SK-N-SH (cell line): ENCODE measurements at places on chromosomes 3 and 15.
A peak's percentile ranks its signal among the peaks of the same experiment; 100 is the strongest.

DNA sequence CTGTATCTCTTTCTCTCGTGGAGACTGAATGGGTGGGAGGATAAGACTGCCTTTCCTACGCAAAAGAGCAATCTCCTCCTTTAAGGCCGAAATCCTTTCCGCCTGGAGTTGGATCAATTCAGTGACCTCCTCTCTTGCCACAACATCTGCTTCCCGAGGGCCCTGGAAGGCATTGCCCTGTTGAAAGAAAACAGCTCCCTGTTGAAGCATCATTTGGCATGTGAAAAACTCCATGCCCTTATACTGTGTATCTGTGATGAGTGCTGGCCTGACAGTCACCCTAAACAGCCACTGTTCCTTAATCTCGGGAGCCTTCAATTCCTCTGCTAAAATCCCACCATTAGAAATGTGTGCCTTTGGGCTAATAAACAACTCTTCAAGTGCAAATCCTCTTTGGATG, 80.2 kb downstream of the BOC start:
- peak; percentile 53 for DNase-seq

DNA sequence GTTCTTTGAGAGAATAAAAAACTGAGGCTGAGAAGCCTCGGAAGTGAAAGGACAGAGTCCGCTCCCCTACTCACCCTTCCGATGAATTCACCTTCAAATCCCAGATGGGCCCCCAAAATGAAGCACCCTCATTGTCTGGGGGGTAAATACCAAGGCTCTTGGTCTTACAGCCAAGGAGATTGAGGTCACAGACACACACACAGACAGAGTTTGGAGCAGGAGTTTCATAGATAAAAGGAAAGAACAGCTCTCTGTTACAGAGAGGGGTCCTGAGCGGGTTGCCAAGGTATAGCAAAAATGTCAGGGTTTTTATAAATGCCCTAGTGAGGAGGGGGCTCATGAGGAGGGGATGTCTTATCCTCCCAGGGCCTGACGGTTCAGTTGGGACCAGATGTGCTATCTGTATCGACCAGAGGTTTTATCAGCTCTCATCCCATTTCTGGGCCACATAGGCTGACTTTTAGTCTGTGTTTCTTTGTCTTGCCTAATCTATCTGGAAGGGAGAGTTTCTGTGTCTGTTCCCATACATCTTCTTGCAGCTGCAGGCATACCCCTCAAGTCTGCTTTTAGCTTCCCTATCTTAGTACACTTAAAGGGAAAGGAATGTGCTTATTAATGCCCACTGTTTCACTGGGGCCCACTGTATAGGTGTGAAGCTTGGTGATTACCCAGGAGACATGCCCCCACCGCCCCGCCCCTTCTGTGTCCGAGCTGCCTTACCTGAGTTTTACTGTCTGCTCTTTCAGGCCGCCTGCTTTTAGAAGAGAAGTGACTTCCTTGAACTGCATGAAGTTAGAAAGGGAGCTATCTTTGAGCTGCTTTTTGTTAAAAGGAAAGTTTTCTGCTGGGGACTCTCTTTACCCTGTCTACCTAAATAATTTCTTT, 66.8 kb upstream of the ATP11B start:
- DNase-seq: peak; percentile 21

DNA sequence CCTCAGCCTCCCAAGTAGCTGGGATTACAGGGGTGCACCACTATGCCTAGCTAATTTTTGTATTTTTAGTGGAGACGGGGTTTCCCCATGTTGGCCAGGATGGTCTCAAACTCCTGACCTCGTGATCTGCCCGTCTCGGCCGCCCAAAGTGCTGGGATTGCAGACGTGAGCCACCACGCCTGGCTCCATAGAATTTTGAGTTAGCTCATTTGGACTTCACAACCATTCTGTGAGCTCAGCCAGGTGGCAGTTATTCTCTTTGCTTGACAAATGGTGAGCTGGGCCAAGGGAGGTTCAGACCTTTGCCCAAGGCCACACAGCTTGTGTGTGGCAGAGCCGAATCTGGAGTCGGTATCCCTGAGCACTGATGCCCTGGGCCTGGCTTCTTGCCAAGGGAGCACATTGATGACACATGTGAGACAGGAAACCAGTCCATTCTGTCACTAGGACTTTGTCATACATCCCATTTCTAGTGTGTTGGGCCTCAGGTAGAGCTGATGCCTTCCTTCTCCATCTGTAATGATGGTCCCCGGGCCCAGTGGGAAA, 17.6 kb downstream of the PODXL2 start:
- DNase-seq: peak; percentile 73

- DNase-seq: no peak
Observed at GRCh38 chr3:164365242-164365641, 713.1 kb downstream of the SI start.

DNA sequence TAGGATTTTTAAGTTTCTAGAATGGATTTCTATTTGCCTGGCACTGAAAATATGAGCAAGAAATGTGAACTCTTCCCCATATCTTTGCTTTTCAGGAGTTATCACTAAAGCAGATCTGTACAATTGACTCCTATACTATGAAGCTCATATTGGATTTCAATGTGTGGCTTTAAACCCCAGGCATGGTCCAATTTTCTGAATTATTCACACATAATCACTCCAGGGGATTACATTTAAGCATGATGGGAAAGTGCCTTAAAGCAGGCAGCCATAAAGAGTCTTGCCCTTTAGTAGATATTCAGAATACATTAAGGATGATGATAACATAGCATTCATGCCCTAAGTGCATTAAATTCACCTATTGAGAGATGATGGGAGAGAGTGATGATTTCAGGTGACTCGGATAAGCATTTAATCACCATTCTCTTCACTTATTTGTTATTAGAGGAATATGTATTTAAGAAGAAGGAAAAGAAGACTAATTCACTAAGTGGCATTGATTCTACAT, 331.8 kb upstream of the ROBO1 start:
- DNase-seq: no peak

DNA sequence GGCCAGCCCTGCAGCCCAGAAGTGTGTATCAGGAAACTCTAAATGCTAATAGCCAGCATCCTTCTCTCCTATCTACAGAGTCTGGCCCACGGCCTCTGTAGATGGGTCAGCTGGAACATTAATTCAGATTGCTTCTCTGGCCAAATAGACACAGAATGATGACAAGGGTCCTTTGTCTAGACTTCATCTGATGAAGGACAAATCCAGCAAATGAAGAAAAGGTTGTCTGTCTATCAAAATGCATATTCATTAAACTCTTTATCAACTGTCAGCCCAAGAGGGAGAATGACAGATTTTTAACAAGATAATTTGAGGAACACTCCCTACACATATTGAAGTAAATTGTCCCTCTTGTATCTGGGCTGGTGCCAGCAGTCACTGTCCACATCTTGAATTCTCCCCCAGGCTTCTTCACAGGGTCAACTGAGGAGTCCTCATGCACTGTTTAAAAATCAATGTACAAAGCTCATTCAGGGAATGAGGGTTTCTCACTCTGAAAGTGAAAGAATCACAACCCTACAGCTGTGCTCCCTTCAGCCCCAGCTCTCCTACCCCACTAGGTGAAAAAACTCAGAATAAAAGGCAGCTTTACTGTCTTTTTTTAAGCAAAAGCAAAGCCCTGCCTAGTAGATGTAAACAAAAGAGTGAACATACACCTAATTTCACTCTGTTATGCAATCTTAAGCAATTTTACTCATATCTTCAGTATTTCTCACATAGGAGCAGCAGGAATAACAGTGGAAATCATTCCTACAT, 507.7 kb downstream of the IGSF11 start:
- no peak for DNase-seq

- no peak for DNase-seq
Observed at GRCh38 chr3:143109861-143110260, 9.7 kb upstream of the CHST2 start.

GRCh38 chr15:48285329-48286214, 45.7 kb upstream of the DUT start:
- peak; percentile 61 for DNase-seq

- DNase-seq: no peak
Observed at GRCh38 chr3:23402728-23403492, 199.8 kb downstream of the UBE2E2 start.
